Hematopoietic multipotent progenitor cell treated with erythropoietin and hydrocortisone succinate and interleukin-3 and kit ligand, for 6 days (in vitro differentiated cells): ENCODE measurements at places on chromosomes 12 and 14.

DNA sequence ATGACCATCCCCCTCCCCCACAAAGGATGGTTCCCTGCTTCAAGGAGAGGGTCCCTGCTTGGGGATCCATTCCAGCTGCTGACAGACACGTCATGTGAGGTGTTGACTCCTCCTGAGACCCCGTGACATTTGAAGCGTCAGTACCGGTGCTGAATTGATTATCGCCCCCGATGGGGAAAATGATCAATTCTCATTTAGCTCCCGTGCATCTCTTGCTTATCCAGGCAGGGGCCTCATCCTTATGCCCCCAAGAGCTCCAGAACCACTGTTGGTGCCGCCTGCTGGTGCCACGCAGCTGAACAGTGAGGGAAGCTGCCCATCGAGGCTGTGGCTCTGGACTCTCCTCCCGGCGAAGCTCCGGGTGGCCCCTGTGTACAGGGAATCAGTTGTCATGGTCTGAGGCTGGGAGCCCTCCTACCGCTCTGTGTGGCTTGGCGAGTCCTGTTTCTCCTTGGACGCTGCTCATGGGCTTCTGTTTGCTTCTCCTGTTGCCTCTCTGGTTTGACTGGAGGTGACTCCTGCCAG, 4.6 kb downstream of the KIF26A start:
- no peak for DNase-seq

DNA sequence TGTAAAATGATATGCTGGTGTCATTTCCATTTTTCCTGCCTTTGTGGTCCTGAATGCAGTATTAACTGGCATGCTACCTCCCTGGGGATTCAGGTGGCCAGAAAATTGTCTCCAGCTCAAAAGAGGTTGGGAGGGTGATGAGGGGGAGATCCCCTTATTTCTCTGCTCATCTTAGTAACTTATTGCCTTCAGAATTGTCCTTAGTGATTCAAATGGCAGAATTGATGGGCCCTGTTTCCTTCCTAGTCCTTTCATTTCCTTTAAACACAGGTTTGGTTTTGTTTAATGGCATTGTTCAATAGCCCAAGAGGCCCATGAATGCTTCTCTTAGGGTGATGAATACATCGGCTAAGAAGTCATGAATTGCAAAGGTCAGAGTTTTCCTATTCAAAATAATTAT, 207.0 kb downstream of the SLC41A2 start:
- no peak for DNase-seq

GRCh38 chr12:119730381-119730780, 62.4 kb downstream of the PRKAB1 start:
- no peak for DNase-seq

- DNase-seq = peak; percentile 72
Observed at GRCh38 chr12:124466216-124467128, 100.9 kb downstream of the NCOR2 start.

- peak; percentile 76 for DNase-seq
Observed at GRCh38 chr14:35046751-35047536, 872 bp downstream of the FAM177A1 start.

DNA sequence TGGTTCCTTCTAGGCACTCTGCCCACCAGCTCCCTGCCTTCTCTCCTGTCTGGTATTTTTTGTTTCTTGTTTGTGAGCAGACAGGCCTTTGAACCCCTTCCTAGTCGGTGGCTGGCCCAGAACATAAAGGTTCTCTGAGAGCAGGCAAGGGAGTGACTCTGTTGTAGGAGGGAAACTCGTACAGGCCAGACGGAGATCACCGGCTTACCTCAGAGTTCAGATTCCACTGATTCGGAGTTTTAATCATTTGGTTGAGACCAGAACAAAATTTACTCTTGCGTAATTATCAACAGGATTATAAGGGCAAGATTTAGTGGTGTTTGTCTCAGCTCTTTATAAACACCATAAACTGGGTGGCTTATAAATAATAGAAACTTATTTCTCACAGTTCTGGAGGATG, 128.3 kb downstream of the PLXNC1 start:
- DNase-seq = no peak

GRCh38 chr12:2877953-2878732, 1.1 kb downstream of the RHNO1 start:
- peak; percentile 49 for DNase-seq
